ENCODE measurements at places on chromosomes 11 and 22.

DNA sequence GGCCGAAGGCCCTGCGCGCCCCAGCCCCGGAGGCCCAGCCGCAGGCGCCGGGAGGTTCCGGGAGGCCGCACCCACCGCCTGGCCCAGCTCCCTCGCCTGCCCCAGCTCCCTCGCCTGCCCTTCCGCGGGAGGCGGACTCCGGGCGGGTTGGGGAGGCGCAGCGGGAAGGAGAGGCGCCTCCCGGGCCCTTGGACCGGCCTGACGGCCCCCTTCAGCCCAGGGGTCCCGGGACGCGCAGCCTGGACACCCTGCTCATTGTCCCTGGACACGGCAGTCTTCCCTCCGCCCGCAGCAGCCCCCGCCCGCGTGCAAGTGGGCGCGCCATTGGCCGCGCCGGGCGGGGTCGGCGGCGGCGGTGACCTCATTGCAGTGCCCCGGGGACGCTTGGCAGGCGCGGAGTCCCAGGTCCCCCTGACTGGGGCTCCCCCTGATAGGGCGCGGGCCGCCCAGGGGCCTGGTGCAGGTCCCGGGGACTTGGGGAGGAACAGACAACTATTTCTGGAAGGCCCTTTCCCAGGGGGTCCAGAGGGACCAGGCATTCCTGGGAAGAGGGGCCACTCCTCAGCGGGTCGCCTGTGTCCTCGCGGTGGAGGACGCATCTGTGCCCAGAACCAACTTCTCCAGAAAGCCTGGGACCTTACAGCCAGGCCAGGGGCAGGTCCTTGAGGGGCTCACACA lies 501 bp downstream of the CD151 start:
- DNase-seq = peak; percentile 57

DNA sequence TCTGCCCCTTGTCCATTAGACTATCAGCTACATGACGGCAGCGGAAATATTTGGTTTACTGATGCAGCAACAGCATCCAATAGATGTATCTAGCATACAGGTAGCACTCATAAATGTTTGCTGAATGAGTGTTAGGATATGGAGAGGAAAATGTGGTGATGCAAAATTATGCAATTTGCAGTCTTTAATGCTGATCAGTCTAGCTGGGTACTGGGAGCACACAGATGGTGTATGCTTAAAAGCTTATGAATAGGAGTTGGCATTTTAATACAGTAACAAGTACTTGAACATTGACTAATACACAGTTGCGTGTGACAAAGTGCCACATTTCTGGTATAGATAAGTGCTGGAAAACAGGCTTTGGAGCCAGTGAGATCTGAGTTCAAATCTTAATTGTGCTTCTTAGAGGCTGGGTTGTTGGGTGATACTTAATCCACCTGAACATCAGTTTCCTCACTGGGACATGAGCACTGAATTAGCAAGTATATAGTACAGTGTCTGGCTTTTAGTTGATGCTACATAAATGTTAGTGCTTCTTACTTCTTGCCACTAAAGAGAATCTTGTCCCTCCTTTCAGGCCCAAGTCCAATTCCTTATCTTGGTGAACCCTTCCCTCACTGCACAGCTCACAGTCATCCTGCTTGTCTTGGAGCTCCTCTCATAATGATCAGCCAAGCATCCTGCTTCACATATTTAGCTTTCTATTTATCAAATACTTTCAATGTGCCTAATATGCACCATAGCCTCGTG lies 99.6 kb downstream of the TIMP3 start:
- DNase-seq = no peak

- DNase-seq = no peak
These were observed 5.0 kb downstream of the NFAM1 start for GRCh38 chr22:42427167-42427566.

DNA sequence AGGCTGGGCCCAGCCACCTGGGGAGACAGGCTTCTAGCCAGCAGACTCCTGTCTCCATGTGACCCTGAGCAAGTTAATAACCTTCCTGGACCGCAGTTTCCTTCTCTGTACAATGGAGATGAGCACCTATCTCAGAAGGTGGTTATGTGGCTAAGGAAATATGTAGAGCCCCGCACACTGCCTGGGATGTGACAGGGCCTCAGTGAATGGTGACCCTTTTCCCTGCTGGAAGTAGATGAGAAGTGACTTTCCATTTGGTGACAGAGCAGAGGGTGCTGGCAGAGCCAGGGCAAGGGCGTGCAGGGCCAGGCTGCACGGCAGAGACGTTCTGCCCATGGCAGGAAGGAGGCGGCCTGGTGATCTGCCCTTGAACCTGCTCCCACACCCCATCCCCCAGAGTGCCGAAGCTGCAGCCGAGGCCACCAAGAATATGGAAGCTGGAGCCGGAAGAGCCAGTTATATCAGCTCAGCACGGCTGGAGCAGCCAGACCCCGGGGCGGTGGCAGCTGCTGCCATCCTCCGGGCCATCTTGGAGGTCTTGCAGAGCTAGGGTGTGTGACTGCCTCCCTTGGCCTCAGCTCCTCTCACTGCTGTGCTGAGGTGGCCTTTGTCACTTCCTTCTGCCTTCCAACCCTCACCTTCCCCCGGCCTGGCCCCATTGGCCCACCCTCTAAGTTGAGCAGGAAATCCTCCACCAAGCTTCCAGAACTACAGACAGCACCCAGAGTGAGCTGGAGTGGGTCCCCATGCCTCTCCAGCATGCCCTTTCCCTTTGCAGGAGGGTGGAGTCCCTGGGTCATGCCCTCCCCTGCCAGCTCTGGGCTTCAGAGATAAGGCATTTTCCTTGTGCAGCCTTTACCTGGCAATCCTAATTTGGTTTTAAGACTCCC lies 13.2 kb downstream of the TKFC start:
- no peak for DNase-seq

DNA sequence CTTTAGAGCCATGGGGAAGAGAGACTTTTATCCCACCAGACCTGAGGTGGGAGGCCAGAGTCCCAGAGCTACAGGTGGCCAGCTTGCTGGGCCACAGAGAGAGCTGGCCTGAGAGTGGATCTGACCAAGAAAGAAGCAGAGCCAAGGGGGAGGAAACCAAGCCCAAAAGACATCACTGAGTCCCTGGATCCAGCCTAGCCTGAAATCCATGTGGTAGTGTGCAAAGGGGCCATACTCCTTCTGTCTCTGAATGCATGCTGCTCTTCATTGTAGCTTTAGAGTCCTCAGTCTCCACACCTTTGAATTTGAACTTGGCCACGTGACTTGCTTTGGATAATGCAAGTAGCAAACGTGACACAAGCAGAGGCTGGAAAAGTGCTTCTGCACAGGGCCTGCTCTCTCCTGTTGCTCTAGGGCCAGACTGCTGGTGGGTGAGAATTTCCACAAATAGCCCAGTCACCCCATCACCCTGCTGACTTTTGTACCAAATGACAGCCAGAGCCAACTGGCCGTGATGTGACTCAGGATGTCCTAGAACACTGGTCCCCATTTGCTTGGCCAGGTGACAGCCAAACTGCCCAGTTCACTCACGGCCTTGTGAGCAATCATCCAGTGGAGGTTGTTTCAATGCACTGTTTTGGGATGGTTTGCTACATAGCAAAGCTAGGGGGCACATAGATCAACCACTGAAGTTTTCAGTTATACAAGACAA lies 93.6 kb downstream of the DHCR7 start:
- no peak for DNase-seq

DNA sequence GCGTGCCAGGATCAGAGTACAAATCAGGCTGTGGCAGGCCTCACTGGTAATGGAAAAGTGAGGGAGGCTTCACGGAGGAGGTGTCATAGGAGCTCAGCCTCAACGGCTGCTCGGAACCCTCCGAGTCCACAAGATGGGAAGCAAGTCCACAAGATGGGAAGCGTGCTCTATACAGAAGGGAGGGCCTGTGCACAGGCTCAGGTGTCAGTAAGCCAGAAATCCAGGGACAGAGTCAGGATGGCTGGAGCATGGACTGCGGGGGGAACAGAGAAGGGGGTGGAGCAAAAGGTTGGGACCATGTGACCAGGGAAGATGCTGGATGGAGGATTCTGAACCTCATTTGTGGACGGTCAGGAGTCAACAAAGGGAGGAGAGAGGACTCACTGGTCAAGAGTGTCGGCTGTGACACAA lies 3.4 kb upstream of the DPP3 start:
- no peak for DNase-seq

- DNase-seq = no peak
These were observed 87.1 kb downstream of the ADAMTS15 start for GRCh38 chr11:130535520-130535919.

DNA sequence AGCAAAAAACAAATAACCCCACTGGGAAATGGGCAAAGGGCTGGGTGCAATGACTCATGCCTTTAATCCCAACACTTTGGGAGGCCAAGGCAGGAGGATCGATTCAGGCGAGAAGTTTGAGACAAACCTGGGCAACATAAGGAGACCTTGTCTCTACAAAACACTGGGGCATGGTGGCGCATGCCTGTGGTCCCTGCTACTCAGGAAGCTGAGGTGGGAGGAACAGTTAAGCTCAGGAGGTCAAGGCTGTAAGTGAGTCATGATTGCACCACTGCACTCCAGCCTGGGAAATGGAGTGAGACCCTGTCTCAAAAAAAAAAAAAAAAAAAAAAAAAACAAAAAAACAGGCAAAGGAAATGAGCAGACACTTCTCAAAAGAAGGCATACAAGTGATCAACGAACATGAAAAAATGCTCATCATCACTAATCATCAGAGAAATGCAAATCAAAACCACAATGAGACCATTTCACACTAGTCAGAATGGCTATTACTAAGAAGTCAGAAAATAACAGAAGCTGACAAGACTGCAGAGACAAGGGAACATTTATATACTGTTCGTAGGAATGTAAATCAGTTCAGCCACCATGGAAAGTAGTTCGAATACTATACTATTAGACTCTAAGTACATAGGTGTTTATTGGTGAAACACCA lies 48.2 kb upstream of the SMCO4 start:
- DNase-seq = peak; percentile 67

- DNase-seq = peak; percentile 28
These were observed 7.0 kb upstream of the P2RY2 start for GRCh38 chr11:73210916-73211667.

GRCh38 chr11:27968461-27968860 lies 139.5 kb downstream of the KIF18A start:
- DNase-seq = peak; percentile 7

DNA sequence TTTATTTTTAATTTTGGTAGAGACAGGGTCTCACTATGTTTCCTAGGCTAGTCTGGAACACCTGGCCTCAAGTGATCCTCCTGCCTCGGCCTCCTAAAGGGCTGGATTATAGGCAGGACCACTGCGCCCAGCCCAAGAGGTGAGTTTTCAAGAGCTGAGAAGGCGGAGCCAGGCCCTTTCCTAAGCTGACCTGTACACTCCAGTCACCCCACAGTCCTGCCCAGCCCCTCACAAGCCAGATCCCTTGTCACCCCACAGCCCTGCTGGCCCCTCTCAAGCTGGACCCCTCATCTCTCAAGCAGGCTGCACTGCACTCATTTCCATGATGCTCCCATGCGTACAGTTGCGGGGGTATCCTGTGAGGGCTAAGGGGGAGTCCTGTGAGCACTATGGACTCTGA lies 2.9 kb downstream of the DENND6B start:
- no peak for DNase-seq

GRCh38 chr11:91981995-91982394 lies 242.6 kb upstream of the FAT3 start:
- peak; percentile 100 for DNase-seq

DNA sequence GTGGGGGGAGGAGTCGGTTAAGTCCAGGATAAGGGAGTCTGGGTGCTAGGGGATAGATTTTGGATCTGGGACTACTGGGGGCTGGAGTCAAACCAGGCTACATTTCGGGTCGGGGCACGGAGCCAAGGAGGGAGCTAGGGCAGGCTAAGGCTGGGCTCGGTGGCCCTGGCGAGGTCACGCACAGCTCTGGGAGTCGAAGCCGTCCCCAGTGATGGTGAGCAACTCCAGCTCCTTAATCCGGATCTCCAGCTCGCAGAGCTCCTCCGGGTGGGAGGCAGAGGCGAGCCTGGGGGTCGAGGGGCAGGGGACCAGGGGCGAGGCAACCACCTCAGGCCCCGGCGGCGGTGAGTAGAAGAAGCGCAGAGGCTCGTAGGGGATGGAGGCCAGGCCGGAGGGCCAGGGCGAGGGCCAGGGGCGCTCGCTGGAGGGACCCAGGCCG lies 544 bp downstream of the C11orf91 start:
- DNase-seq = peak; percentile 25

GRCh38 chr11:112293614-112294013 lies 33.0 kb upstream of the PLET1 start:
- no peak for DNase-seq

Data from EH (cell line).